Tibial artery (tissue), 4 donors: ENCODE measurements at places on chromosomes 6 and 20.
A peak's percentile ranks its signal among the peaks of the same experiment; 100 is the strongest.

DNA sequence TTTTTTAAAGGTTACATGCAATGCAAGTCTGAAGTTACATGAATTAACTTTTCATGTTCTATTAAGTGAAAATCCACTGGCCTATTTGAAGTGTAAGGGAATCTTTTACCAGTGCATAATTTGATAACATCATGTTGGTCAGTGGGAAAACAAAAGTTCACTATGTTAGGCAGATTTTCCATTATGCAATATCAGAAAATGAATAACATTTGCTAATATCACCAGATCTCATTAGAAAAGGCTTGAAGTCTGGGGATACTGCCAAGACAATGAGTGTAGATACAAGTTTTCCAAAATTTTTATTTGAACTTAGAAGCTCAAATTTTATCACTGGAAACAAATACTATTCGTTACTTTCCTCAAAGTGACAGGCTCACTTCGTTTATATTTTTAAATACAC is 296.4 kb upstream of the CDH4 start:
- no peaks in the 10 kb centered on the region for H3K36me3 ChIP-seq
- H3K27ac ChIP-seq: no peak overlapping the region
- peaks cover 3% of the 10 kb centered on the region for H3K27me3 ChIP-seq
- no peak overlapping the region for H3K4me3 ChIP-seq
- no peaks in the 10 kb centered on the region for H3K4me1 ChIP-seq
- no peak for DNase-seq

DNA sequence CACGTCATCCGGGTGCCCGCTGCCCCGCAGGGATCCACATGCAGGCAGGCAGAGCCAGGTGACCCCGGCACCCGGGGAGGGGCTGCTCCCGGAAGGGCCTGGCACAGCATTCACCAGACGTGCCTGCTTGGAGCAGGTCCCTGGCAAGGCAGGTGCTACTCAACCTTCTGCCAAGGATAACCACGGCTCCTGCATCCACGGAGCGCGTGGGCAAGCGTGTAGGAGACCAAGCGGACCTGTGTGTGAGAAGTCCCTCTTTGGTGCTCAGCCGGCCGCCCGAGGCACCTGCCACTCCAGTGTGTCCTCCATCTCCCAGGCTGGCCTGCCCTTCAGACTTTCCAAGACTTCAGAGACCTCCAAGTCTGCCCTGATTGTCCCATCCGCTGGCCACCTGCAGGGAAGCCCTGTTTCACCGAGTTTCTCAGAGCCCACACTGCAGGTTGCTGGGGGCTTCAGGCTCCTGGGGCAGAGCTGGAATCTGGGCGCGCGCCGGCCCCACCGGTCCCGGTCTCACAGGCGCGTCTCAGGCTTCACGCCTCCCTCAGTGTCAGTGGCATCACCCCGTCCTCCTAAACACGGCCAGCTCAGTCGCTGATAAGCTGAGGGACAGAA is 124.3 kb downstream of the DLL1 start:
- H3K4me3 ChIP-seq: no peak overlapping the region
- H3K27me3 ChIP-seq: no peaks in the 10 kb centered on the region
- no peak overlapping the region for H3K27ac ChIP-seq
- peaks cover 10% of the 10 kb centered on the region for H3K4me1 ChIP-seq

DNA sequence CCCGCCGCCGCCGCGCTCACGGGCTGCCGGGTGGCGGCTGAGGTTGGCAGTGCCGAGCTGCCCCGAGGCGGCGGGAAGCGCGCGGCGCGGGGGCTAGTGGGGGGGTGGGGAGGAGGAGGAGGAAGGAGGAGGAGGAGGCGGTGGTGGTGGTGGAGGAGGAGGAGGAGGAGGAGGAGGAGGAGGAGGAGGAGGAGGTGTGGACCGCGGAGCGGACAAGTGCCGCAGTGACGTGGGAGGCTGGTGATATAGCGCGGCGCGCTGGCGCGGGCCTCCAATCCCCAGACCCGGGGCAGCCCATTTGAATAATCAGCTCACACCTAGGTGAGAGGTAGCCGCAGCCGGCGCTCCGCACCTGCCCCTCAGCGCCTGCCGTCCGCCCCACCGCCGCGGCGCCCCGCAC is at the start of gene FOXA2:
FOXA2 (minus strand) TSS at position 51 of the 400 bp plus-strand sequence. CDS start 294 bp downstream, outside the sequence.
- H3K27me3 ChIP-seq: peaks cover 88% of the 10 kb centered on the region
- peak within 1 kb of the TSS; percentile 21 for H3K4me3 ChIP-seq
- no peaks in the 10 kb centered on the region for H3K4me1 ChIP-seq
- no peak within 1 kb of the TSS for H3K27ac ChIP-seq
- no peak for DNase-seq

- no peak within 1 kb of the TSS for H3K27ac ChIP-seq
- H3K36me3 ChIP-seq: no peaks in the 10 kb centered on the region
- H3K4me3 ChIP-seq: no peak within 1 kb of the TSS
- H3K4me1 ChIP-seq: no peaks in the 10 kb centered on the region
These were observed at the start of gene CST7 for GRCh38 chr20:24948939-24949679. TSS of gene CST7 (plus strand) at chr20:24949269. CDS start at chr20:24949506, 237 bp downstream.
